ENCODE measurements at places on chromosomes 16 and 17.

DNA sequence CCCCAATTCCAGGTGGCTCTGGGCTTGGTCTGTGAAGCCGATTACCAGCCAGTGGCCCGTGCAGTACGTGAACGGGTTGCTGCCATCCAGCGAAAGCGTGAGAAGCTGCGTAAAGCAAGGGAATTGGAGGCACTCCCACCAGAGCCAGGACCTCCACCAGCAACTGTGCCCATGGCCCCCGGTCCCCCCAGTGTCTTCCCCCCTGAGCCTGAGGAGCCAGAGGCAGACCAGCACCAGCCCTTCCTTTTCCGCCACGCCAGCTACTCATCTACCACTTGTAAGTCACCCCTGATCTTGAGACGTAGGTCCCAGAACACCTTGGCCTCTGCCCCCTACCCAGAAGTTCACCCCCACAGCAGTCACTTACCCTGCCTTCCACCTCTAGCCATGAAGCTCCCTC is 6.9 kb downstream of the WNK4 start:
- no peak for DNase-seq

DNA sequence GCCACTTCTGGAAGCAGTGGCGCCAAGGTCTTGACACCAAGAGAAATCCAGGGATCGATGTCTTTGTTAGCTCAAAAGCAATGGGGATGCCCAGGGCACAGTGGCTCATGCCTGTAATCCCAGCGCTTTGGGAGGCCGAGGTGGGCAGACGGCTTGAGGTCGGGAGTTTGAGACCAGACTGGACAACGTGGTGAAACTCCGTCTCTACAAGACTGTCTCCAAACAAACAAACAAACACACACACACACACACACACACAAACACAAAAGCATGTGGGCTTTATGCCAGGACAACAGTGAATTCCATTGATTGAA is 22.4 kb upstream of the FAAP100 start:
- no peak for DNase-seq

GRCh38 chr16:66515596-66516508 is 34.1 kb downstream of the TK2 start:
- peak; percentile 43 for DNase-seq

DNA sequence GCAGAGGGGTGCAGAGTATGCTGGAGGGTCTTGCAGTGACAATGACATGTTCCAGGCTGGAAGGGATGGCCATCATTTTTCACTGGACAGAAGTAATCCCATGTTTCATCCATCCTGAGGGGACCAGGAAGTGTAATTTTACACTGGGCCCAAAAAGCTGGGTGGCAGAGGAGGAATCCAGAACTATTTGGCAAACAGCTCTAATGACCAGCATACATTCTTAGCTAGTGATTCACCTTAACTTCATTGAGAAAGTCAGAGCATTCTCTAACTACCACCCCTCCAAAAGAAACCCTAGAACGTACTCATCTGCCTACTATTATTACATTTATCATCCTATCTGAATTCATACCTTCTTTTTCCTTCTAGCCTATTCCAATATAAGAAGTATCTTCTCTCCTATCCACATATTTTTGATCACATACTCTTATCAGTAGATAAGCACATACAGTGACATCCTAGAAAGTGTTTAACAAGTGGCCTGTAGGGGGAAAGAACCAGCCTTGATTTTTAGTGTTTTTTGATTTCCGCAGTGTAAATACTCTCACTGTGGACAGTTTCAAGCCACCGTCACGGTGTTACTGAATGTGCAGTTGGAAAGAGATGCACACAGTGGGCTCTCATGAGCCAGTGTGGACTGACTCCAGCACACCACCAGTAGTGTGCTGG is 118.1 kb downstream of the FTO start:
- no peak for DNase-seq

DNA sequence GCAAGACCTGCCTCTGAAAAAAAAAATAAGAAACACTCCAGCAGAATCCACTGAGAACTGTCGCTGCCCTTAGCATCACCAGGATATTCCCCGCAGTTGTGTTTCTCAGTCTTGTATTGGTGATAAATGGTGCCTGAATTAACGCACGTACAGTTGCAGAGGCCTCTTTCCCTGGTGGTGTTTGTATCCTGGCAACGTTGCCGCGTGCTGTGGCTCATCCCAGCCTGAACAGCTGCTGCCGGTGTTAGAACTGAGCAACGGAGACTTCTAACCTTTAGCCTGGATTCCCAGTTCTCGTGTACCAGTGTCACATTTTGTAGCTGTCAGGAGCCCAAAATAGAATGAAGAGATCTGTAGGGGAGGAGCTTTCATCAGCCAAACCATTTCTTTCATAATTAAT is 4.8 kb downstream of the MLYCD start:
- no peak for DNase-seq

DNA sequence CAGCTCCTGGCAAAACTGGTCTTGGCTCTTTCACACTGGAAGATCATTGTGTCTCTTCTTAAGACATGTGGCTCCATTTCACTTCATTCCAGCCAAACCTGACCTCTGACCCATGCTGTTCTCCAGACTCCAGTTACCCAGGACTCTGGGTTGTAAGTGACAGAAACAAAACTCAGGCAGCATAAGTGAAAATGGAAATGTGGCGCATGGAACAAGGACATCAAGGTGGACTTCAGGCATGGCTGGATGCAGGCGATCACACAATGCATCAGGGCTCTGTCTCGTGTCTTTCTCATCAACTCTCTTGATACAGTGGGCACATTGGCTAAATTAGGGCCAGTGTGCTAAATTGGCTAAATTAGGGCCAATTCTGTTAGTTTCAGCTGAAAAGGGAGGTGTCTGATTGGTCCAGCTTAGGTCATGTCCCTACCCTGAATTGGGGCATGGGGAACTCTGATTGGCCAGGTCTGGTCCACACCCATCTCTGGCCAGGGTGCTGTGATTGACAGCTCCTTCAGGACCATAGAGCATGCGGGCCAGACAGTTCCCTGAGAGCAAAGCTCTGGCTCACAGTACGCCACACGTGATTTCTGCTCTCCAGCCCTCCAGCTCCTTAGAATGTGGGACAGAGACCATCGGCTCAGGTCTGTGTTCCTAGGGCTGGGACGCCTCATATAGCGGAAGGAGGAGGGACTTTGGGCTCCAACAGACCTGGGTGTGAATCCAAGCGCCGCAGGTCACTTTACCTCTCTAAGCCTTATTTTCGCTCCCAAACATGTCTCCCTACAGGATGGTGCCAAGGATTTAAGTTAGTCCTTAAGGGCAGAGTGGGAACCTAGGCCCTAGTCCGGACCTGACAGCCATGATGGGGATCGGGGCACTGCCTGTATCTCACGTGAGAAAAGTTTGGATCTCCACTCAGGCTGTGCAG is 17.5 kb downstream of the SOCS1 start:
- no peak for DNase-seq

GRCh38 chr16:53945996-53946395 is 242.0 kb downstream of the FTO start:
- no peak for DNase-seq

GRCh38 chr17:16273499-16273898 is 56.5 kb downstream of the PIGL start:
- DNase-seq = no peak

DNA sequence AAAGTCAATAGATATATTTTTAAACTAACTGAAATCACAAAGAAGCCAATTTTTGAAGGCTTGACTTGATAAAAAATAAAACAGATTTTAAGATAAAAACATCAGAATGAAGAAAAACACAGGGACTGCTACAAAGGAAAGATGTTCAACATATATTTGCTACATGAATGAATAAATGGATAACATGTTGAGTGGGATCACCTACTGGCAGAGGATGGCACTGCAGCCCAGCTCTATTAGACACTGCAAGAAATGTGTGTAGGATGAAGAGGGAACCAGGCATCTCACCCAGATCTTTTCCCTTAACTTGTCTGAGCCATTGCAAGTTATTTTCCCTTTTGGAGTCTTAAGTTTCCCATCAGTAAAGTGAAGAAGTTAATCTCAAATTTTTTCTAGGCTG is 4.2 kb downstream of the AIPL1 start:
- no peak for DNase-seq

DNA sequence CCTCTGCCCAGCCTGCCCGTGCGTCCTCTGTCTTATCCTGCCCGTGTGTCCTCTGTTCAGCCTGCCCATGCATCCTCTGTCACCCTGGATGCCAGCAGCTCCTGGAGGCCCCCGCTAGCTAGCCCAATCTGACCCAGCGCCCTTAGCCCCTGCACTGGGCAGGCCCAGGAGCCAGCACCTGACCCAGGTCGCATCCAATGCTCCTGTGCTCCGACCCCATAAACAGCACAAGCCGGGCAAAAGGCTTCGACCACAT is 13.1 kb downstream of the CDH15 start:
- no peak for DNase-seq

DNA sequence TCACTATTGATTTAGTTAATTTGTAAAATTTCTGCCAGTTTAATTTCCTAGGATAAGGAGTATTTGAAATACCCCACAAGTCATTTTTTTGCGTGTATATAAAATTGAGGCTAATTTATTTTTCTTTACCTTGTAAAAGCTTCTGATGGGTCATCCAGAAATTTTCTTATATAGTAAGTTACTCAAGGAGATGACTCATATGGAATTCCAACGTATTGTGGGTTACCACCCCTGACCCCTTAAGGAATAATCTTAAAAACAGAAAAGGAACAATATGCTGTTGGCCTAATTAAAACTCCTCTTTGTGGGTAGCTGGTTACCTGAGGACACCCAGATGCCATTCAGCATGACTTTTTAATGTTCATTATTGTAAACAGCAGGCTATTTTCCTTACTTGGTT is 13.6 kb downstream of the HEATR6 start:
- DNase-seq = no peak

DNA sequence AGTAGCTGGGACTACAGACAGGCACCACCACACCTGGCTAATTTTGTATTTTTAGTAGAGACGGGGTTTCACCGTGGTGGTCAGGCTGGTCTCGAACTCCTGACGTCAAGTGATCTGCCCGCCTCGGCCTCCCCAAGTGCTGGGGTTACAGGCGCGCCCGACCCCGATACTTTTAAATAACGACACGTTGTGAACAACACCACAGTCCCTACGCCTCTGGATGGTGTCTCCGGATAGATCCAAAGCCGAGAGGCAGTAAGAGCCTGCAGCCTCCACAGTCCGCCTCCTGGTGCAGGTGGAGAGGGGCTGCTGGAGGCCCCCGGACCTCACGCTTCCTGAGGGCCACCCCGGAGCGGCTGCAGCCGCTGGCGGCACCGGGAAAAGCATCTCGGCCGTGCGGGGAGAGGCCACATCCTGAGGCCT is 741 bp upstream of the TLCD3A start:
- DNase-seq = no peak

- DNase-seq = peak; percentile 82
These were observed 118.2 kb upstream of the SMURF2 start for GRCh38 chr17:64780096-64781013.

- DNase-seq = no peak
These were observed 204.5 kb upstream of the CDH5 start for GRCh38 chr16:66161942-66162341.

GRCh38 chr17:55324296-55324978 is 59.7 kb downstream of the HLF start:
- DNase-seq = no peak

DNA sequence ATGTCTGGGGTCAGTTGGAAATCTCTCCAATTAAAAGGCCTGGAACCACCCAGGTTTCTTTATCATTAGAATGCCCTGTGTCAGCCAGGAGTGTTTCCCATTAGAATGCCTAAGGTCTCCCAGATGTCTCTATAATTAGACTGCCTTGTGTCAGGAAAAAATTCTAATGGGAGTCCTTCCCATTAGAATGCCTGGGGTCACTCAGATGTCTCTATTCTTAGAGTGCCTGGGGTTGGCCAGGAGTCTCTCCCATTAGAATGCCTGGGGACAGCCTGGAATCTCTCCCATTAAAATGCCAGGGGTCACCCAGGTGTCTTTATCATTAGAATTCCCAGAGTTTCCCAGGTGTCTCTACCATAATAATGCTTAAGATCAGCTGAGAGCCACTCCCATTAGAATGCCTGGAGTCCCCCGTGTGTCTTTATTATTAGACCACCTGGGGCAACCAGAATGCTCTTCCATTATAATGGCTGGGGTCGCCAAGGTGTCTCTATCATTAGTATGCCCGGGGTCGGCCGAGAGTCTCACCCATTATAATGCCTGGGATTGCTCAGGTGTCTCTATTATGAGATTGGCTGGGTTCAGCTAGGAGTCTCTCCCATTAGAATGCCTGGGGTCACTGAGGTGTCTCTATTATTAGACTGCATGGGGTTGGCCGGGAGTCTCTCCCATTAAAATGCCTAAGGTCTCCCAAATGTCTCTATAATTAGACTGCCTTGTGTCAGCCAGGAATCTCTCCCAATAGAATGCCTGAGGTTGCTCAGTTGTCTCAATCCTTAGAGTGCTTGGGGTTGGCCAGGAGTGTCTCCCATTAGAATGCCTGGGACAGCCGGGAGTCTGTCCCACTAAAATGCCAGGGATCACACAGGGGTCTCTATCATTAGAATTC is 2254.6 kb downstream of the TP53TG3F start:
- DNase-seq = no peak

DNA sequence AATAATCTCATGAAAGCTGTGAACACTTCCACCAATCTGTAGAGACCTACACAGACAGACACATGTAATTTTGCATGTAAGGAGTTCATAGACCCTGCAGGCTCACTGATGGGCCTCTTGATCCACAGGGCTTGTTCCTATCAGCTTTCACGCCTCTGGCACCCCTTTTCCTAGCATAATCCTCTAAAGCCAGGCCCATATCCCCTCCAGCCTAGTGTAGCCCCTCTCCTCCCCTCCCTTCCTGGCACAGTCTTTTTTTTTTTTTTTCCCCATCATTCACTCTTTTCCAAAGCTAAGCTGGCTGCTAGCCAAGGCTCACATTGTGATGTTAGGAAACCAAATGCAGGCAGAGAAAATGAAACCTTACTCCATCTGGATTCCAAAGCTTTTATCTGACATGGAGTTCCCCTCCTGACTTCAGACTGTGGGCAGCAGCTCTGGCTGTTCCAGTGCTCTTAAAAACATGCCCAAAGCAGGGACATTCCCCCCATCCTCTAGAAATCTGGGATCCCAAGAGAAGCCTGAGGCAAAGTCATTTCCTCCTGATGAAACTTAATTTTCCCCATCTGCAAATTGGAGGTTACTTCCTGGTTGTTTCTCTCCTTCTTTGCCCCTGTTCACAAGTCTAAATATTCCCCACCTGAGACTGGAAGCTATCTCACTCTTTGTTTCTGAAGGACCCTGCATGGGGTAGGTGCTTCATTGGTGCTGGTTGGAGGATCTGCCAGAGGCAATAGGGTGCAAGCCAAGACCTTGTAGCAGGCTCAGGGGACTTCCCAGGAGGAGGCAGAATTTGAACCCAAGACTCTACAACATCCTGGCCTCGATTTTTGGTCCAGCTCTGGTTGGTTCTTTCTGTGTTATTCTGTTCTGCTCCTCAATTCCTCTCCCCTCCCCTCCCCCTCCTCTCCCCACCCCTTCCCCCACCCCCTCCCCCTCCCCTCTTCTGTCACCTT is 9.9 kb upstream of the CCL5 start:
- DNase-seq = no peak
